Endothelial cell (in vitro differentiated cells): ENCODE measurements at places on chromosomes 2 and 18. TPM values are rescaled to one million over a fixed set of nuclear protein-coding genes. Genes with fewer than 3 reads are reported as not detected.

DNA sequence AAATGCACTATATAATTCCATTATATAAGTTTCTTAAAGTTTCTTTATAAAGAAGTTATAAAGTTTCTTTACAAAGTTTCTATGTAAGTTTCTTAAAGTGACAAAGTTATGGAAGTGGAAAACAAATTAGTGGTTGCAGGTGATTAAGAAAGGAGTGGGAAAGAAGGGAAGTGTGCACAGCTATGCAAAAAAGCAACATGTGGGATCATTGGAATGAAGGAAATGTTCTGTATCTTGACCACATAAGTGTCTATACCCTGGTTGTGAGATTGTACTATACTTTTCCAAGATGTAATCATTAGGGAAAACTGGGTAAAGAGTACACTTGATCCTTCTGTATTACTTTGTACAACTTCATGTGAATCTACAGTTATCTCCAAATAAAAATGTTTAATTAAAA lies 1541.1 kb downstream of the LRP1B start:
- DNase-seq, result no peak

DNA sequence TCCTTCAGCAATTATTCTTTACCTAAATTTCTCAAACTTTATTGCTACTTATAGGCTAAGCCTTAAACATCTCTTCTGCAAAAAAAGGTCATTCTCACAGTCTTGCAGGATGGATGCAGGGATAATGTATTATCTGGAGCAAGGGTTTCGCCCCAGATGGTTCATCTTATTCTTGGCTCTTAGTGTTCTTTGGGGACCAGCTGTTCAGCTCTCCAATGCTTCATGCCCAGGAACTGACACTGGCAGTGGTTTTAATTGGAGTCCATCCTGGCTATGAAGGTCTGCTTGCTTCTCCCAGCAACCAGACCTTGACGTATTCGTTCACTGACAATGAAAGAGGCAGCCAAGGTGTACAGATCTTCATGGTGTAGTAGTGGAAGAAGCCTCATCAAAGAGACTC lies 331.9 kb downstream of the SLC8A1 start:
- DNase-seq, result no peak

The MARCO gene
- not detected for total RNA-seq

The ABCB11 gene
- total RNA-seq, result 1.9 TPM
